ENCODE measurements at places on chromosomes 2 and 18.

- no peak for DNase-seq
Observed at GRCh38 chr2:164510895-164511294, 110.4 kb downstream of the GRB14 start.

DNA sequence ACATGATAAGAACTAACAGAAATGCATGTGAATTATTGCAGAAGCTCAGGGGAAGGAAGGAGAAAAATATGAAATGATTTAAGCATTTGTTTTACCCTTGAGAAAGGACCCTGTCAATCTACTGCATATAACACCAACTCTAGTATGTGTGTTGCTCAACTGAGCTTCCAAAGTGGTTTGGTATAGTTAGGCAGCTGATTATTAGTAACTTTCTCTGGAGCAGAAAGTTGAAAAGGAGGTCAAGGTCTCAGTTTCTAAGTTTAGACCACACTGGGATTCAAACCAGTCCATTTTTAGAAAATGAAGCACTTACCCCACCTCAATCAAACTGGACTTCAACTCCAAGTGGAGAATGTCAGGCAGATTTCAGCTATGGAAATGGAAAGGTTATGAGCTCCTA lies 123.3 kb upstream of the CDC42EP3 start:
- no peak for DNase-seq

- no peak for DNase-seq
Observed at GRCh38 chr18:3722649-3723433, 272.9 kb downstream of the TGIF1 start.

DNA sequence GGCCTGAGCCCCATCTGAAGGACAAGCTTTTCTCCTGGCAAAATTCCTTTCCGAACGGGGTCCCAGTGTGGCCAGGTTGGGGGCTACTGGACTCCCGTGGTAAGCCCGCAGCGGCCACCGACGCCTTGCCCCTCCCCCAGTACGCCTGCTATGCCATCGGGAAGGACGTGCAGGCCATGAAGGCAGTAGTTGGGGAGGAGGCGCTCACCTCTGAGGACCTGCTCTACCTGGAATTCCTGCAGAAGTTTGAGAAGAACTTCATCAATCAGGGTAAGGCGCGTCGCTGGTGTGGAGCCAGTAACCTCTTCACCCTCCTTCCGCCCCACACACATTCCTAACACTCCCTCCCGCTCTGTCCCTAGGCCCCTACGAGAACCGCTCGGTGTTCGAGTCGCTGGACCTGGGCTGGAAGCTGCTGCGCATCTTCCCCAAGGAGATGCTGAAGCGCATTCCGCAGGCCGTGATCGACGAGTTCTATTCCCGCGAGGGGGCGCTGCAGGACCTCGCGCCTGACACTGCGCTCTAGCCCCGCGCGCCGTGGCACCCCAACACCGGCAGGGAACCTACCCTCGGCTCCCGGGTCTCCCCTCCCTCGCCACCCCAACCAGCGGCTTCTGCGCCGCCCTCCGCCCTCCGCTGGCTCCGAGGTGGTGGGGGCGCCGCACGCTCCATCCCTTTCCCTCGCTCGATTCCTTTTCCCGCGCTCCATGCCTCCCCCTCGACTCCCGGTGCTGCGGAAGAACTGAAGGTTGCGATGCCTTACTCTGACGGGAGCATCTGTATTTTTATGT lies 13.6 kb upstream of the ANKRD53 start:
- peak; percentile 31 for DNase-seq

DNA sequence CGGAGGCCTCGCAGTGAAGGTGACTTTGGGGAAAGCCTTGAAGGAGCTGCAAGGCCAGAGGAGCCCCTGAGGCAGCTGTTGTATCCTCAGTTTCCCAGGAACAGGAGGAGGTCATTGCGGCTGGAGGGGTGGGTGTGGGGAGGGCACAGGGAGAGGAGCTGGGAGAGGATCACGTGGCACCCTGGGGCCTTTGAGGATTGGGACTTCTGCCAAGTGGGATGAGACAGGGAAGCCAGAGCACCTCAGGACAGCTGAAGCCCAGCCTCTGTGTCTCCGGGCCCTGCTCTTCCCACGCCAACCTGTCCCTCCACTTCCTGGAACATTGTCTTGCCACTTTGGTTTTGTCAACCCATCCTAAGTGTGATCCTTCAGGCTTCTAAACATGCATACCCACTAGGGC lies 19.4 kb upstream of the RRM2 start:
- no peak for DNase-seq

DNA sequence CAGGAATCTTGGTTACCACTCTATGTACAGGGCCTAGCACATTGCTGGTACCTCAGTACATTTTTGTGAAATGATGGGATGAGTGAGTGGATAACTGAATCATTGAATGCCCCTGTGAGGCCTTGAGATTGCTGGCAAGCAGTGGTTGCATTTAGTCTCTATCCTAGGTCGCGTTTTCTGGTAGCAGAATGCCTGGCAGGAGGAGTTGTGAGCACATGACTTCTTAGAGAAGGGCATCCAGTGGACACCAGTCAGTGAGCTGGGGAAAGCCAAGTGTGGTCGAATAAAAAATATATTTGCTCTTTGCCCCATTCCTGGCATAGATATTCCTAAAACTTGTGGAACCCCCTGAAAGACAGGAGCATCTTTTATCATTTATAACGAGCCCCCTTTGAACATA lies 61.8 kb upstream of the SMAD2 start:
- DNase-seq: no peak

DNA sequence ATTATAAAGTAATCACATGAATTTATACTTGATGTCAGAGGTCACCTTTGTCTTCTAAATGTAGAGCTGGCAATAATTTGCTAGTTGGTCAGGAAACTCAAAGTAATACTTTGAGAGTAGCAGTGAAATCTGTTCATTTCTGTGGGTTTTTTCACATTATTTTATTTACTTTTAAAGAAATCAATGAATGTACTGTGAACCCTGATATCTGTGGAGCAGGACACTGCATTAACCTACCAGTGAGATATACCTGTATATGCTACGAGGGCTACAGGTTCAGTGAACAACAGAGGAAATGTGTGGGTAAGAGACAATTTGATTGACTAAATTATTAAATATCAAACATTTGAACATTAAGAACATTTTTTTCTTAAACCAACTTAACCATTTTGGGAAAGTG lies 203.0 kb upstream of the RASGRP3 start:
- no peak for DNase-seq

- no peak for DNase-seq
Observed at GRCh38 chr2:48250943-48251342, 279.0 kb upstream of the STON1 start.
